ENCODE measurements at places on chromosomes 4 and X.

DNA sequence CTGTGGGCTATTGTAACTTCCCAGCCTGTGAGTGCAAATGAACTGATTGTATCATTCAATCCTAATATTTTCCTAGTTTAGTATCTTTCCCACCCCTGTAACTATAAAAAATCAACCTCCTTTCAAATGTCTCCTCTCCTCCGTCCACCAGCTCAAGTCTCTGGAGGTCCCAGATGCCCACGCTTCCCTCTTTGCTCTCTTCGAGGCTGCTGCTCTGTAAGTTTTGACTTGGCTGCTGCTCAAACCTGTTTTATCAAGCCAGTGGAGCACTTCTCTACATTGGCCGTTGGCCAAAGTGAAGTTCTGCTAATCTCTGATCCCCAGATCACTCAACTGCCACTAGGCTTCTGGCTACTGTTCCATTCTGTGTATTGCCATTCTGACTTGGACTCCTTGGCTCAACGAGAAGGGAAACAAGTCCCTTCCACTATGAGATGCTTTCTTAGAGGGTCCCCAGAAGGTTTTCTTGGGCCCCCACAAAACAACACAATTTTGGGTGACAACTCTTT is 60.7 kb upstream of the RAPGEF2 start:
- DNase-seq = no peak

DNA sequence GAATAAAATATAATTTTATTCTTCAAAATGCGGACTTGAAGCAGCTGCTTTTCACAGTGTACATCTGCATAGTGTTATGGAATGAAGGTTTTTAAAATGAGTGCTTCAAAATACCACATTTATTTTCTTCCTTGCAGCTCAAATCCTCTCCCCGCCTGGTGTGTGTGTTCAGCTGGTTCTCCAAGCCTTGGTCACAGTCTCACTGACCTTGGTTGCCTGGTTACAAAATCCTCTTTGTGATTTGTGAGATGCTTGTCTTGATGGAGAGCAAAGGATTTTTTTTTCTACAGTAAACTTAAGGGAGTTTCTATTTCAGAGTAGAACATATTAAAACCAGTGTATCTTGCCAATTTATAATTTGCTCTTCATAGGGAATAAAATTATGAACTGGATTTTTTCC is 139.2 kb downstream of the PCDH18 start:
- DNase-seq = no peak

DNA sequence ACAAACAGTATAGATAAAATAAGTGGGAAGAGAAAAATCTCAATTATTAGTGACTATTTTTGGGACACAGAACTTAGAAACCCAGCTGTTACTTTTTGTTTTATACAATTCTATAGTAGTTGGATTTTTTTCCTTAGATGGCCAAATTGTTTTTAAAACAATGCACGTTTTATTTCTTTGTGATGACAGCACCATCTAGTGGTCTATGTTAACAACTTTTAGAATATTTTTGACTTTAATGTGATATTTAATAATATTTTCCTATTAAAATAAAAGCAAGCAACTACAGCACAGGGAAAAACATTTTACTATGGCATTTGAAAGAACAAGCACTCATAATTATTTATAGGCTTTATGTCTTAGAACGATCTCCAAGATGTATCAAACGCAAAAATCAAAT is 5.6 kb upstream of the SMIM31 start:
- no peak for DNase-seq

- DNase-seq = no peak
These were observed 336.3 kb upstream of the BMP3 start for GRCh38 chr4:80694171-80694570.

GRCh38 chr4:31613946-31614623 is 893.9 kb downstream of the PCDH7 start:
- no peak for DNase-seq

- DNase-seq = no peak
These were observed 85.9 kb downstream of the MAGED4 start for GRCh38 chrX:52270453-52271116.

DNA sequence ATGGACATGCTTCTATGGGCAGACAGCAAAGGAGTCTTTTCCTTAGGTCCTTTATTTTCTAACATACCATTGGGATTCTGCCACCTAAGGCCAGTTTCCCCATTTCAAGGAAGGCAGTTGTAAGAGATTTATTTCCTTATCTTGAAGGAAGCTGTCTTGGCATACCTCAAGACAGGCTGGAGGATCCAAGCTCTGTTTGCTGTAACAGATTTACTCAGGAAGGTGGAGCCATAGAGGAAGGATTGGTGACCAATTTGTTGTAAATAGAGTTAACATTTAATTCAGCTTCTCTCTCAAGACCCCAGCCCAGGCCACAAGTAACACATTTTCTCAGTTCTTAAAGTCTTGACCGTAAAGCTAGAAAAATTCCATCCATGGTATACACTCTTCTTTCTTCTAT is 131.6 kb upstream of the TENM3 start:
- no peak for DNase-seq

DNA sequence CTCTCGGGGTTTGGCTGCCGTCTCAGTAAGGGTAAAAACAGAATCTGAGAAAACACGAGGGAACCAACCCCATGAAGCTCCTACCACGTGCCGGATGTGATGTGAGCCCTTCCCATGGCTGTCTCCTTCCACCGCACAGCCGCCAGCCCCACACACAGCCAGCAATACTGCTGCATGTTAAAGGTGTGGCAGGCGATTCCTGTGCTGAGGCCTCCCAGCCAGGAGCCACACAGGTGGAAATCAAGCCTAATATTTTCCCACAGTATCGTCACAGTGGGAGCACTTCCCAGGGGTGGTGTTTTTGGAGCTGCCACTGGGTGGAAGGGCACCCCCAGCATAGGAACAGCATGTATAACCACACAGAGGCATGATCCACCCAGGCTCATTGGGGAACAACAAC is 77.5 kb downstream of the SLC2A9 start:
- DNase-seq = no peak

GRCh38 chr4:37615059-37615719 is 71.0 kb downstream of the RELL1 start:
- no peak for DNase-seq

GRCh38 chr4:104677116-104677515 is 182.4 kb upstream of the CXXC4 start:
- DNase-seq = no peak

DNA sequence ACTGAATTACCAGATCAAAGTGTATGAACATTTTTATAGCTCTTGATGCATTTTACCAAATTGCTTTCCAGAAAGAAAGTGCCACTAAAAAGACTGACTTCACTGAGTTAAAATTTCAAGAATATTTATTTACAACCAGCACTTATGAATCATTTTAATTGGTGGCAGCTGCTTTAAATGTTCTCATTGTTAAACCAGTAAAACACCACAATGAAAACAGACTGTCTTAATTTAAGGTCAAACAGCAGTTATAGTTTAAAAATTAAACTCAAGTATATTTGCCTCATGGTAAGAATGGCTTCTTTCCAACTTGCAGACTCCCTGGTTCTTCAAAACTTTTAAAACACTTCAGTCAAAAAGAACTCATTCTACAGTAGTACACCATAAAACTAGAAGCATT is 36.9 kb downstream of the AMMECR1 start:
- no peak for DNase-seq

- DNase-seq = no peak
These were observed 60.5 kb upstream of the TSPAN7 start for GRCh38 chrX:38500866-38501265.

- DNase-seq = no peak
These were observed 522.5 kb downstream of the IQCM start for GRCh38 chr4:149293046-149293649.

GRCh38 chrX:96684339-96685209 is at the start of gene DIAPH2:
TSS of gene DIAPH2 (plus strand) at chrX:96684842.
- peak; percentile 56 for DNase-seq

DNA sequence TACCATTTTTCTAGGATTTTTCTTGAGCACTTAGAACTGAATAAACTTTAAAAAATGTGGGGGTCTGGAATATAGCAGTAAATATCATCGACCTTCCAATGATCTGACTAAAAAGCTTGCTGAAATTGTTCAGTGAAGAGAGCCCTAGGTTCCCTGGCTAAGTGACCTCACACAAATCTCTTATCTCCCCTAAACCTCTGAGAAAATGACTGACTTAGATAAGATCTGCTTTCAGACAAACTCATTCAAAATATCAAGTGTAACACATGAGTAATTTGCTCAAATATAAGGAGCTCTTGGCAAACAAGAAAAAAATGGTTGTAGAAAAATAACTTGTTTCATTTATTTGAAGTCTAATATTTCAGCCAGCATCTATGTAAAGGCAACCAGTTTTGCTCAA is 441.7 kb upstream of the SLIT2 start:
- DNase-seq = no peak

GRCh38 chr4:41267997-41268396 is 11.3 kb downstream of the UCHL1 start:
- no peak for DNase-seq

DNA sequence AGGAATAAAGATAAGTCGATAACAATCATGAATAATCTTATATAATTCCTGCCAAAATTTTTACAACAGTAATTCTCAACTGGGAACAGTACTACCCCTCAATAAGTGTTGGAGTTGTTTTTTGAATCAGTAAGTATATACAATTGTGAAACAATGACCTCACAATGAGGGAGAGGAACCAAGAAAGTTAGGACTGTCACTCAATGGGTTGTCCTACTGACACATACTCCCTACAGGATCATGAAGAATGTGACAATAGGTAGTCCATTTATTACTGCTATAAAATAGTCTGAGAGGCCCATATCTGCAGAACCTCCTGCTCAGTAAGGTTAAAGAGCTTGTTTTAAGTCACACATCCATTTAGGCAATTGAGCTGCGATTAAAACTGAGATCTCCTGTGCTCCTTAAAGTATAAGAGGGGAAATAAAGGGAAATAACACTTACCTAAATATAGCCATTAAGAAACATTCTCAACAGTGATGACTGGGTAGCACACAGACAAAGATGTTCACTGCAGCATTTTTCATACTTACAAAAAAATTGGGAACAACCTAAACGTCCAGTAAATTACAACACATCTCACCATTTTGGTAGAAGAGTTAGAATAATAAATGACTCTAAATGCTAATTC is 26.2 kb downstream of the FBXW7 start:
- no peak for DNase-seq

GRCh38 chr4:10278071-10278470 is 161.5 kb upstream of the WDR1 start:
- DNase-seq = no peak

DNA sequence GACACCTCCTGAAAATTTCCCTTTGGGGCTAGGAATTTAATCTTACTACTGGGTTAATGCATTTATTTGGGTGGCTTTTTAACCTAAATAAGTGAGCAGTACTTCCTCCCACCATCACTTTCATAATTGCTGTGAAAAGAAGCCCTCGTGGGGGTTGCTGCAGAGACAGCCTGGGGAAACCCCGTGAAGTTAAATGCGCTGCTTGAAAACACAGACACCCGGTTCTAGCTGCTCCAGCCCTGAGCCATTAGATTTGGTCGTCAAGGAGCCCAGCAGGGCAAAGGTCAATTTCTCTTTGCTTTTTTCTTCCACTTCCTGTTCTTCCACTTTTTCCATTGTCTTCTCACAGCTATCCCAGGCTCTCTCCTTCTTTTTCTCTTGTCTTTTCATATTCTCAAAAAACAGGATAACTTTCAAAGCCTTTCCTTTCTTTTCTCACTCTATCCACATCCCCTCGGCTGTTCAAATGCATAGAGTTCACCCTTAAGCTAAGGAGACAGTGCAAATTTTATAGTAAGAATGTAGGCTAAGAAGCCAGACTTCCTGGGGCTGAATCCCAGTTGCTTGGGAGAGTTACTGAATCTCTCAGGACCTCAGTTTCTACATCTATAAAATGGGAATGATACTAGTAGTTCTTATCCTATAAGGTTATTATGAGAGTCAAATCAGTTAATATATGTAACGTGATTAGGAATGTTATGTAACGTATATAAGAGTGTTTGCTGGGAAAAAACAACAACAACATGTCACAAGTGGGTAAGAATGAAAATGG is 91.5 kb upstream of the ZNF827 start:
- DNase-seq = no peak

DNA sequence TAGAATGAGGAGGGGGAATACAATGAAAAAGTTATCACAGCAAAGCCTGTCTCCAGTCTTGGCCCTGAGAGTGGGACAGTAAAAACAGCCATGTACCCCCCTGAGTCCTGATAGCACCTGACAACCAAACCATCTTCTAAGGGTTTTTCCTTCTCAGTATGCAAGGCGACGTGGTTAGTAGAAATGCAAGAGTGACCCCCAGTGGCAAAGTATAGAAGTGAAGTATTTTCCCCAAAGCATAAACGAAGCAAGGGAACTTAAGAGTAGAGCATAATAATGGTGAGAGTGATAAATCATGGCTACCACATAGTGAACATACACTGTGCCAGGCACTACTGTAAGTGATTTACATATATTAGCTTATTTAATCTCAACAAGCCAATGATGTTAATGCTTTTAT is 52.8 kb downstream of the FAM47C start:
- no peak for DNase-seq

DNA sequence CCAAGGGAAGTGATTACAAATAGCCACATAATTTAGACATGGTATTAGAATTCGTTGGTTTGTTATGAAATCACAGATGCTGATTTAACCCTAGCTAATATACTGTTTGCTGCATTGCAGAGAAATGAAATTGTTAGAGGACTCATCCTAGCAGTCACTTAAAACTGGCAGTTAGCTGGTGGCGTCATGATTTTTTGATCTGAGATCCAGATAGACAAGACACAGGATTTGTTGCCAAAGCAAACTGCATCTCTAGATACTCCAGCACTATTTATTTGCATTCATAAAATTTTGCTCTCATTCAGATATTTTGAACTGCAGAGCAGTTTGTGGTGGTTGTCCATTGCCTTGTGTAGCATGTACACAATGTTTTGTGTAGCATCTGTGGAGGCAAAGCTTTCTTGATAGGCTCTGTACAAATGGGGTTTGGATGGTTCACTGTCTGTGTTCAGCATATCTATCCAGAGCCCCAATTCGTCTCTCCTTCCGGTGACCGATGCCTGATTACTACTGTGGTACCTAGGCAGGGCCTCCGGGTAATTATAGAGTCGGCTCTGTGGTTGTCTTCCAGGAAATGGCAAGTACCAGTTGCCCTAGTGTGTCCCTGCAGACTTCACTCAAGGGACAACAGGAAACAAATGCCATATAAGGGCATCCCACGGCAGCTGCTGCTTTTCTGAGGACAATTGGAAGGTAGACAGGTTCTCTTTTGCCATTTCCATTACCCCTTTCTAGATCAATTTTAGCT is 30.1 kb upstream of the SPARCL1 start:
- no peak for DNase-seq

DNA sequence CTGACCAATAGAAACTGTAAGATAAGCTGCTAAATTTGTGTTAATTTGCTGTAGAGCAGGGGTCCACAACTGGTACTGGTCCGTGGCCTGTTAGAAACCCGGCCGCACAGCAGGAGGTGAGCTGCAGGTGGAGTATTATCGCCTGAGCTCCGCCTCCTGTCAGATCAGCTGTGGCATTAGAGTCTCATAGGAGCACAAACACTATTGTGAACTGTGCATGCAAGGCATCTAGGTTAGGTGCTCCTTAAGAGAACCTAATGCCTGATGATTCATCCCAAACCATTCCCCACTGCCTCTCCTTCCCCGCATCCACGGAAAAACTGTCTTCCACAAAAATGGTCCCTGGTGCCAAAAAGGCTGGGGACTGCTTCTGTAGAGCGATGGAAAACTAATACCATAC is 19.7 kb downstream of the FBXW7 start:
- no peak for DNase-seq

All from posterior cingulate gyrus (tissue), 11 donors.